ENCODE measurements at places on chromosomes 16 and 17. TPM values are rescaled to one million over a fixed set of nuclear protein-coding genes. Genes with fewer than 3 reads are reported as not detected.

TMEM238L gene
- not detected for total RNA-seq

KRTAP3-1 gene
- total RNA-seq, result not detected

GPR142 gene
- total RNA-seq, result 1.2 TPM

KRTAP9-2 gene
- not detected for total RNA-seq

DPEP3 gene
- total RNA-seq, result not detected

RHBDL3 gene
- total RNA-seq, result not detected

OR1F1 gene
- total RNA-seq, result 0.96 TPM

KRT39 gene
- 2.4 TPM for total RNA-seq

BCL6B gene
- total RNA-seq, result 35.2 TPM

ALOX15 gene
- total RNA-seq, result not detected

HOXB4 gene
- 3.4 TPM for total RNA-seq

C16orf54 gene
- 0.72 TPM for total RNA-seq

KSR1 gene
- total RNA-seq, result 43.1 TPM

TBC1D28 gene
- 1.2 TPM for total RNA-seq

PIRT gene
- 0.24 TPM for total RNA-seq

GCGR gene
- 2.9 TPM for total RNA-seq

RAC3 gene
- 8.7 TPM for total RNA-seq

CHAD gene
- not detected for total RNA-seq

TCAP gene
- total RNA-seq, result 0.24 TPM

TNFSF13 gene
- total RNA-seq, result 7.7 TPM

PKMYT1 gene
- 6.0 TPM for total RNA-seq

DOC2A gene
- 0.48 TPM for total RNA-seq

TP53TG3D gene
- total RNA-seq, result not detected

KRTAP2-3 gene
- total RNA-seq, result 20.5 TPM

TBC1D3K gene
- not detected for total RNA-seq

CCDC40 gene
- total RNA-seq, result 2.9 TPM

KRT33B gene
- total RNA-seq, result not detected

MT1B gene
- total RNA-seq, result not detected

COX6A2 gene
- total RNA-seq, result not detected

LPCAT2 gene
- 47.7 TPM for total RNA-seq

C16orf89 gene
- not detected for total RNA-seq

IL32 gene
- 13.2 TPM for total RNA-seq

CA5A gene
- 0.72 TPM for total RNA-seq

HAGHL gene
- total RNA-seq, result 7.5 TPM

PROCA1 gene
- 18.1 TPM for total RNA-seq

CA7 gene
- not detected for total RNA-seq

SNAI3 gene
- not detected for total RNA-seq

RUNDC3A gene
- 17.3 TPM for total RNA-seq

SPNS2 gene
- total RNA-seq, result 5.8 TPM

ASB16 gene
- total RNA-seq, result not detected

TACO1 gene
- total RNA-seq, result 9.4 TPM

RNF222 gene
- total RNA-seq, result not detected

TBC1D3 gene
- 2.2 TPM for total RNA-seq

TVP23A gene
- total RNA-seq, result 4.3 TPM

TP53TG3C gene
- total RNA-seq, result not detected

All from umbilical cord (tissue), 2 donors.